ENCODE measurements at places on chromosomes 11 and 22. TPM values are rescaled to one million over a fixed set of nuclear protein-coding genes. Genes with fewer than 3 reads are reported as not detected.

GLYAT gene
- total RNA-seq: not detected

MRE11 gene
- 9.6 TPM for total RNA-seq

DDTL gene
- 5.2 TPM for total RNA-seq

SCUBE1 gene
- 0.51 TPM for total RNA-seq

SH3BP1 gene
- total RNA-seq: 0.89 TPM

CDC45 gene
- total RNA-seq: 8.2 TPM

GUCY1A2 gene
- under 0.01 TPM for total RNA-seq

C11orf97 gene
- total RNA-seq: not detected

CADM1 gene
- total RNA-seq: 0.77 TPM

MPZL2 gene
- 5.6 TPM for total RNA-seq

CCDC81 gene
- total RNA-seq: 0.25 TPM

PLA2G3 gene
- under 0.01 TPM for total RNA-seq

CNGA4 gene
- total RNA-seq: not detected

LBHD1 gene
- total RNA-seq: 1.5 TPM

FADD gene
- total RNA-seq: 52.0 TPM

CASP12 gene
- 7.0 TPM for total RNA-seq

C11orf87 gene
- not detected for total RNA-seq

KDELR3 gene
- 32.9 TPM for total RNA-seq

TRPM5 gene
- not detected for total RNA-seq

IFITM10 gene
- total RNA-seq: 0.39 TPM

FGF19 gene
- total RNA-seq: not detected

ELMOD1 gene
- 1.2 TPM for total RNA-seq

Data from dermis microvascular lymphatic vessel endothelial cell (primary cell).